ENCODE measurements at places on chromosomes 4 and X.

DNA sequence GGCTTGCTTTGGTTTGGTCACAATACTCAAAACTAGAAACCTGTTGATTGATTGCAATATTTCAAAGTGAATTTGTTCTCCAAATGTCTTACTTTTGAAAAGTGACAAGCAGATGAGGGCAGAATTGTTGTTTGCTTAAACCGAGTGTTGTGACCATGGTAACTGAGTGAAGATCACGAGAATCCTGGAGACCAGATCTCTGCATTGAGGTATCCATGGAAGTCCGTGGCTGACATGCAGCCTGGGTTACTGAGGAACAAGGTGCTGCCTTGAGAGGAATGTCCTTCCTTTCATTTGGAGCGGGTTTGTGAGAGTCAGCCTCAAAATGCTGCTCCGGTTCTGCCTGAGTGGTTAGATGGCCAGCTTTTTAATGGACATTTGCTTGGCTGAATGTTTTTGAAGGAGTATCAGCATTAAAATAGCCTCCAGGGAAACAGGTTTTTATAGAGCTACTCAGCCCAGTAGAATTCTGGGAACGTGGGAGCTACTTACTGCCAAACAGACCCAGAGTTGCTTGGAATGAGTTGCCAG is 31.3 kb downstream of the NYX start:
- DNase-seq, result no peak

GRCh38 chr4:20638825-20639224 is 61.4 kb upstream of the PACRGL start:
- DNase-seq, result no peak

- DNase-seq, result no peak
These were observed 82.5 kb downstream of the EVC start for GRCh38 chr4:5793514-5793913.

- no peak for DNase-seq
These were observed 580.6 kb downstream of the INPP4B start for GRCh38 chr4:142265536-142265935.

- no peak for DNase-seq
These were observed 134.9 kb upstream of the GRIA3 start for GRCh38 chrX:123049071-123049625.

- no peak for DNase-seq
These were observed 1.4 kb upstream of the MAGED1 start for GRCh38 chrX:51891821-51892551.

- DNase-seq, result no peak
These were observed 113.7 kb upstream of the LSM6 start for GRCh38 chr4:146061610-146062334.

DNA sequence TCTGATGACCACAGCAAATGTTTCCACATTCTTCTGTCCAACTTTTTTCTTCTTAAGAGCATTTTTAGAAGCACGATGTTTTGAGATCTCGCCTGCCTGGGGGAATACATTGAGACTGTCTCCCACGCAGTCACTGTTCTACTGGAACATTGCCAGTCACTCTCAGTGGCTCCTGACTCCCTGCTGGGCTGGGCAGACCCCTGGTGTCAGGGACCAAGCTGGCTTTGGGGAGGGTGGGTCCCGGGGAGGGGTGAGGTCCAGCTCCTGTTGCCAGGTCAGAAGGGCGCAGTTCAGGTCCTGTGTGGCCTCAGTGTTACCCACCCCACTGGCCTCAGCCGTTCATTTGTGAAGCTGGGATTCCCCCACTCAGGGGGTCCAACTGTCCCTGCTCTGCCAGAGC is 18.9 kb upstream of the ABLIM2 start:
- DNase-seq, result no peak

DNA sequence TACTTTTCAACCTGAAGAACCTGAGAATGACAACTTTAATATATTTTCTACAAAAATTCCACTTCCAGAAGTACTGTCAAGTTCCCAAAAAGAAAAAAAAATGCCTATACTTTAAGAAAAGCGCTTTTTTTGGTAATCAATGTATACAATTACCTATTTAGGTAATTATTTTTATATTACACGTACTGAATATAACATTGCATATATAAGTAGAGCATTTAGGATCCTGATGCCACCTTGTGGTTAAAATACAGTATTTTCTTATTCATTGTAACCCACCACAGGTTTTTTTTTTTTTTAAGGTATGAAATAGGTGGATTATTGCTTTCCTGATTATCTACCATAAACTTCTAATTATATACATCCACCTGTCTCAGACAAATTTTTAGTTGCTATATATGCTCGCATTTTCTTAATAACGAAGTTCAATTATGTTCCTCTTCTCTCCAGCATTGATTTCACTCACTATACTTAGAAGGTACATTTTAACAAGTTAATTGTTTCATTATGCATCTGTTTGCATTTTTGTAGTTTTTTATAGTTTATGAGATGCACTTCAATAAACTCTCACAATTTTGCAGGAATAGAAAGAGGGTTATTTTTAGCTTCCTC is 5.2 kb downstream of the MAP9 start:
- no peak for DNase-seq

DNA sequence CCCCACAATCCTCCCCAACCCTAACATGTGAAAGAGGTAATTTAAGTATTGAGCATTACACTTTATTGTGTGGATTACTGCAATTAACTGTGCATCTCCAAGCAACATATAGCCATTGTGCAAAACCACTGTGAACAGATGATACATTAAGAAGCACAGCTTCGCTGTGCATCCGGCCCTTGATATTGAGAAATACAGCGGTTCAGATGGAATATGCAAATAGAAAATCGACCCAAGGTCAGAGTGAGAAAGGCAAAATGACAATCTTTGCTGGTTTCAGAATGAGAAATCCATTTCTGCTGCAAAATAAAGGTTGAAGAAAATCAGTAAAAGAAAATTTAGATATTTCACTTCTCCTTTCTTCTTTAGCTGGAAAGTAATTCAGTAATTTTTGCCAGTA is 805.9 kb upstream of the GRID2 start:
- DNase-seq, result no peak

DNA sequence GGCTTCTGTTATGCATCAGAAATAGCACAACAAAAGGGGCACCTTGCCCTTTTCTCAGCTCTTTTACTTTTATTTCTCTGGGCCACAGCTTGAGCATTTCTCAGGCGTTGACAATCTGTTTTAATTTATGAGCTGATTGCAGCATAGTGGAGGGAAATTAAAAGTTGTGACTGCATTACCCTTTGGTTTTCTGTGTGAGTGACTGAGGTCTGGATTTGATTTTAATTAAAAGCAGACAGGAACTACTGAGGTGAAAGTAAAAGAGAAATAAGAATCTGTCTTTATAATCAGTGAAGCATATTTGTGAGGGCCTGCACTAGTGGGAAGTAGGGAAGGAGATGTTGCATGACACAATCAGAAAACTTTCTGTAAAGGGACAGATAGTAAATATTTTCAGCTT is 43.4 kb upstream of the GEMIN8 start:
- no peak for DNase-seq

GRCh38 chr4:165872461-165873297 is at the start of gene TLL1:
TLL1 (plus strand) TSS chr4:165873237; CDS start chr4:165873905, 668 bp downstream.
- no peak for DNase-seq

DNA sequence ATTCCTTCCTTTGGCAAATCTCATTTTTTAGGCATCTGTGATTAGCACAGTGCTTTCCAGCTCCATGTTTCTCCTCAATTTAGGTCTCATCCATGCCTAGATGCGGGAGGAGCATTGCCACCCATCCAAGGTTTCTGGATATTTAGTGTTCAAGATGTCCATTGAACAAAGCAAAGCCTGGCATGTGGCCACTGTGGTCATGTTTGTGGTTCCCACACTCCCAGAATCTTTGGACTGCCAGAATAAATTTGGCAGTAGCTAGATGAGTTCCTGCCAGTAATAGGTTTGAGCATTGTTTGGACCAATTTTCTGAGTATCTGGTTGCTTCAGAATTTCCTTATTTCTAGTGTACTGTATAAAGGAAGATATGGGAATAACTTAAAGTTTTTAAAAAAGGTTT is 1124.1 kb downstream of the ADGRL3 start:
- no peak for DNase-seq

DNA sequence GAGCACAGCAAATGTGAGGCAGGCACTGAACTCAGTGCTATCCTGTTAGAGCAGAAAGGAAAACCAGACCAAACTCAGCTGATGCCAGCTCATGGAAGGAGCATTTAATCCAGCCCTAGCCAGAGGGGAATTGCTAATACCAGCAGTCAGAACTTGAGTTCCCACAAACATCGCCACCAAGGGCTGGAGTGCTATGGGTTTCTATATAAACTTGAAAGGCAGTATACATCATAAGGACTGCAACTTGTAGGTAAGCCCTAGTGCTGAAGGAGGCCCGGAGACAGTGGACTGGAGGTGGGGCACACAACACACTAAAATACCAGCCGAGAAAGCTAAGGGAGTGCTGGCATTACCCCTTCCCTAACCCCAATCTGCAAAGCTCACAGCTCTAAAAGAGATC is 440.2 kb downstream of the PRR32 start:
- no peak for DNase-seq

- no peak for DNase-seq
These were observed 2.3 kb downstream of the TRIM2 start for GRCh38 chr4:153206534-153206933.

DNA sequence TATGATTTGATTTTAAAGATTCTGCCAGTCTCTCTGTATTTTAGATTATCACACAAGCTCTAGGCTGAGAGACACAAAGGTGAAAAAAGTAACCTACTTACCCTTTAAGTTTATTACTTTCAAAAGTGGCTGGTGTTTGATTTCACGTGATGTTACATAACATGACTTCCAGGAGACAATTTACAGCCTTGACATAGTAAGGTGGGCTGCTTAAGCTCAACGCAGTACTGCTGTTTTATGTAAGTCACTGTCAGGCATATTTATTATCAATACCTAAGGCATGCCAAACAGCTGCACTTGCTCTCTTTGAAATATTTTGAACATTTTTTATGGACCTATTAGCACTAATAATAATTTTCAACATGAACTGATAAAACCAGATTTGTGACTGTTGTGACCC is 451.5 kb upstream of the FAM241A start:
- no peak for DNase-seq

DNA sequence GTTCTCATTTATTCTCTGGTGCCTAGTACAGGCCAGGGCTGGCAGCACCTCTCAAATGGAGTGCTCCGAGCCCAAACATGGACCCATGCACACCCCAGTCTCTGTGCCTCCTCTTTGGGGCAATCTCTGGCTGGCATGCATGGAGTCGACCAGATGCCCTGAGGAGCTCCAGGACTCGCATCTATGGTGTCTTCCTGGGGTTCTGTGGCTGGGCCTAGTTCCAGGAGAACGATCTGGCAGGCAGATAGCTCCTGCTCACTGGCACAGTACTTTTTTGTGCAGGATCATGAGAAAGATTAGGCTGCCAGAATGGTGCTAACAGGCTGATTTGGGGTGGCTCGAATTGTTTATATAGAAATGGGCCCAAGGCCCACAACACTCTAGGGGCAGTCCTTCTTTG is 72.0 kb upstream of the PJA1 start:
- DNase-seq, result no peak

DNA sequence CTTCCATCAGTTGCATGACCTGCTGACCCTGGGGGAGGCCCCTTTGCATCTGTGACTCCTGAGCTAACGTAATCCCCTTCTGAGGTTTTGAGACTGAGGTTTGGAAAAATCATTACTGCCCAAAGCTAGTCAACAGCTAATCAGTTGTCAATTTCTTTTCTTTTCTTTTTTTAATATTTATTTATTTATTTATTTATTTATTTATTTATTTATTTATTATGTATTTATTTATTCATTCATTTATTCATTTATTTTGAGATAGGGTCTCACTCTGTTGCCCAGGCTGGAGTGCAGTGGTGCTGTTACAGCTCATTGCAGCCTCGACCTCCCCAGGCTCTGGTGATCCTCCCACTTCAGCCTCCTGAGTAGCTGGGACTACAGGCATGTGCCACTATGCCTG is 25.1 kb upstream of the FHL1 start:
- DNase-seq, result no peak

DNA sequence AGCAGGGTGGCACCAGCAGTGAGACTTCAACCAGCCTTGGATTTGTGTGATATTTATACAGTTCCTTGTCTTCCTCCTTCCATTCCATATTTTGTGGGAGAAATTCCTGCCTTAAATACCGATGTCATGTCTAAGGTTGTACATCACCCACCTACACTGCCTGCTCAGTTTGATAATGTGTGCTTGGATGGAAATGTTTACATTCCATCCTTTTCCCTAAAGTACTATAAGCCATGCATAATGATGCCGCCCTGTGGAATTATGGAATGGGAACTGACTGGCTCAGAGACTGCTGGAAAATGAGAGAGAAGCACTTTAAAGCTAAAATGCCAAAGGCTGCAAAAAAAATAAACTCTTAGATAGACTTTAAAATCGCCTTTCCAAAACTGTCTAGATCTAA is 11.3 kb upstream of the GLUD2 start:
- no peak for DNase-seq

DNA sequence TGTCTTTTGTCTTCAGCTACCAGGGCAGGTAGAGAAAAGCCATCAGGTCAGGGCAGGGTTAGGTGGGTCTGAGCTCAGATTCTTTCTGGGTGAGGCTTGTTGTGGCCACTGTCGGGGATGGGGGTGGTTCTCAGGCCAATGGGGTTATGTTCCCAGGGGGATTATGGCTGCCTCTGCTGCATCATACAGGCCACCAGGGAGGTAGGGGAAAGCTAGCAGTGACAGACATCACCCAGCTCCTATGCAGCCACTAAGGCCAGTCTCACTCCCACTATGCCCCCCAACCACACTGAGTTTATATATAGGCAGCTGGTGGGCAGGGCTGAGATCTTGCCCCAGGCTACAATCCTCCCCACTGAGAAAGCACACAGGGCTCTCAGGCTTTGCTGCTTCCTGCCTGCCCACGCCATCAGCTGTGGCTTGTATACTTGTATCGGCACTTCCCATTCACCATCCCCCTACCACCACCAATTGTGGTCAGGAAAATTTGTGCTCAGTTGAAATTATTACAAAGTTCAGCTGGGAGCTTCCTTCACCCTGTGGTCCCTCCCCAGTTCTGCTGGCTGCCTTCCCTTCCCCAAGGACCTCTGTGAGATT is 72.6 kb upstream of the PTPN13 start:
- DNase-seq, result no peak

- DNase-seq, result no peak
These were observed 149.3 kb upstream of the CYSLTR1 start for GRCh38 chrX:78476701-78477100.

DNA sequence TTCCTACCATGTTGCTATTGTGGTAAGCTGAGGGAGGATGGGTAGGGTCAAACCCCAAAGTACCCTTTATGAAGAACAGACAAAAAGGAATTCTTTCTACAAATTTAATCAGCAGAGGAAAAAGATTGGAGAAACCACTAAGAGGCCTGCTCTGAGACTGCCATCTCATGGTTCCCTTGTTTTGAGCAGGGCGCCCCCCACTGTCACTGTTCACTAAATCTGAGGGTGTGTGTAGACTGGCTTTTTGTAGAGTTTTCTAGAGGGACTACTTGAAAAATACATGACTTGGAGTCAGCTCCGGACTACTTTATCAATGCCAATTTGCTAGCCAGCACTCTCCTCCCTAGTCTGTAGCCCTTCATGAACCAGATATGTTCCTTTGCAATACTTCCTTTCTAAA is 324.8 kb downstream of the FRMPD4 start:
- DNase-seq, result no peak
